Activated naive CD4-positive, alpha-beta T cell treated with anti-CD3 and anti-CD28 coated beads, Interleukin-2, amount 10 ng/mL, durations not matched to agents 7 days and 5 days (primary cell): ENCODE measurements at places on chromosomes 2 and 18.

DNA sequence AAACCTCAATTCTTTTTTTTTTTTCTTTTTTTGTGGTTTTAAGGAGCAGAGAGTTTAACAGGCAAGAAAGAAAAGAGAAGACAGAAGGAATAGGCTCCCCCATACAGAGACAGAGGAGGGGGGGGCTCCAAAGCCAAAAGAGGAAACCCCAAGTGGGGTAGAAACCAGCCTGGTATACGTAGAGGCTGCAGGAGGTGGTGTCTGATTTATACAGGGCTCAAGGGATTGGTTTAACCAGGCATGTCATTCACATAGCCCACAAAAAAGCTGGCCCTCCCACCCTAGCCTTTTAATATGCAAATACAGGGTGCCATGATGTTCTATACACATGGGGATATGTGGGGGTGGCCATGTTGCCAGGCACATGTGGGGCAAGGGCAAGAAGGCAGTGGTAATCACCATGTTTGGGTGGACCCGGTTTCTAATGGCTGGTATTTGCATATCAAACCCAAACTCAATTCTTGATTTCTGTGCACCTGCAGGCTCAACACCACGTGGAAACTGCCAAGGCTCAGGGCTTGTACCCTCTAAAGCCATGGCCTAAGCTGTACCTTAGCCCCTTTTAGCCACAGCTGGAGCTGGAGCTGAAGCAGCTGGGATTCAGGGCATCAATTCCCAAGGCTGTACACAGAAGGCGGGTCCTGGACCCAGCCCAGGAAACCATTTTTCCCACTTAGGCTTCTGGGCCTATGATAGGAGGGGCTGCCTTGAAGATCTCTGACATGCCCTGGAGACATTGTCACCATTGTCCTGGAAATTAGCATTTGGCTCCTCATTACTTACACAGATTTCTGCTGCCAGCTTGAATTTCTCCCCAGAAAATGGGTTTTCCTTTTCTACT is 170.3 kb downstream of the MAIP1 start:
- DNase-seq: no peak

DNA sequence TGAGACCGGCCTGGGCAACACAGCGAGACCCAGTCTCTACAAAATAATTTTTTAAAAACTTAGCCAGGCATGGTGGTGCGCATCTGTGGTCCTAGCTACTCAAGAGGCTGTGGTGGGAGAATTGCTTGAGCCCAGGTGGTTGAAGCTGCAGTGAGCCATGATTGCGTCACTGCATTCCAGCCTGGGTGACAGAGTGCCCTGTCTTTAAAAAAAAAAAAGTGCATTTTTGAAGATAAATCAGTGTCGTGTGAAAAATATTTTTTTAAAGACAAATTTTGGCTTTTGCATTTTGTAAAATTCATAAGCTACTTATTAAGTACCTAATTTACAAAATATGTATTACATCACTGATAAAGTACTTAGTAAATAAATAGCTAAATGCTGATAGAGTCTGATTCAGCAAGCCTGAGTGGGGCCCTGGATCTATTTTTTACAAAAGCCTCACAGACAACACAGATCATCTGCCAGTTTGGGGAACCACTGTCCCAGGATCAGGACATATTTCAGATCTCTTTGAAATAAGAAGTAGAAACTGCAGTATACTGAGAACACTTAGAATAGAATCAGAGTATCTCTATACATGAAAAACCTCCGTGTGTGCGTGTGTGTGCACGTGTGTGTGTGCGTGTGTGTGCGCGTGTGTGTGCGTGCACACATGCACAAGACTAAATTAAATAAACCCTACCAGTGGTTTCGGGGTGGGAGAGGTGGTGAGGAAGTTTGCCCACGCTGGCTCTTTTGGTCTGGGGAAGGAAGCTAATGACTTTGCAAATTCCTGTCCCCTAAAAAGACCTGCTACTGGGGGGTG is 61.6 kb downstream of the AAK1 start:
- peak; percentile 28 for DNase-seq

DNA sequence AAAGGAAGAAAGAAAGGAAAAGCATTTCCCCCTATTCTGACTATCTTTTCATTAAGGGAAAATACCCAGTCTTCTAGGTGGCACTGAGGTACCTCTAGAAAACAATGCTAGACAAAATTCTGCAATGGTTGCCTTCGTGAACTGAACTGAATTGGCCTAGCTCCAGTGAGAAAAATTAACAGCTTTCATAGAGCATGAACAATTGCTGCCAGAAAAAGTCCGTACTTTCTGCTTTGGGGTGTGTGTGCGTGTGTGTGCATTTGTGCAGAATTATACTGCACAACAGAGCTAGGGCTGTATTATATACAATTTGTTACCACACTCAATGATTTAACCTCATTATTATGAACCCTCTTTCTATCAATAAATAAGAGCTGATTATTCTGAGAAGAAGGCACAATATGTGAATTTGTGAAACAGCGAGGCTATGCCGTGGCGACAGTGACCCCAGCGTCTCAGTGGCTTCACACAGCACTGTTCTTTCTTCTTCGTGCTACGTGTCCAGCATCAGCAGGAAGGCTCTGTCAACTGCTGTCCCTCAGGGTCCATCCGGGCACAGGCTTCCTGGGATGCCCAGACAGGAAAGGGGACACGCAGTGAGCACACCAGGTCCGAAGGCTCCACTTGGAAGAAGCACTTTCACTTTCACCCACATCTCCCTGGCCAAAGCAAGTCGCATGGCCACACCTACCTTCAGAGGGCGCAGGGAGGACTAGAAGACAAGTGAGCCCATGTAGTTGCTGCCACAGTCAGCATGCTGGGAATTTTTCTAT is 47.5 kb downstream of the PTGR3 start:
- DNase-seq: peak; percentile 50

- DNase-seq: peak; percentile 37
Observed at GRCh38 chr18:70195852-70196434, 9.5 kb downstream of the RTTN start.

- no peak for DNase-seq
Observed at GRCh38 chr2:28350791-28351285, 41.8 kb upstream of the FOSL2 start.

- no peak for DNase-seq
Observed at GRCh38 chr2:110106642-110107041, 9.0 kb downstream of the MALL start.

DNA sequence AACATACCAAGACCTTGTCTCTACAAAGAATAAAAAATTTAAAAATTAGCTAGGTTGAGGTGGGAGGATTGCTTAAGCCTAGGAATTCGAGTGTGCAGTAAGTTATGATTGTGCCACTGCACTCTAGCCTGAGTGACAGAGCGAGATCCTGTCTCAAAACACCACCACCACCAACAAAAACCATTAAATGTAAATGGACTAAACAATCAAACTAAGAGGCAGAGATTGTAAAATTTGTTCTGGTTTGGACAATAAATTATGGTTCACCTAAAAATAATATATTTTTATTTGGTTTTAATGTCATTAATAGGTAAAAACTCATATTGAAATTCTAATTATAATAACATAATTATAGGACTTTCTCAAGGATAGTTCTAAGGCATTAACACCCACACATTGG is 9.9 kb upstream of the ATIC start:
- no peak for DNase-seq

- no peak for DNase-seq
Observed at GRCh38 chr18:33372442-33372841, 68.1 kb downstream of the CCDC178 start.

DNA sequence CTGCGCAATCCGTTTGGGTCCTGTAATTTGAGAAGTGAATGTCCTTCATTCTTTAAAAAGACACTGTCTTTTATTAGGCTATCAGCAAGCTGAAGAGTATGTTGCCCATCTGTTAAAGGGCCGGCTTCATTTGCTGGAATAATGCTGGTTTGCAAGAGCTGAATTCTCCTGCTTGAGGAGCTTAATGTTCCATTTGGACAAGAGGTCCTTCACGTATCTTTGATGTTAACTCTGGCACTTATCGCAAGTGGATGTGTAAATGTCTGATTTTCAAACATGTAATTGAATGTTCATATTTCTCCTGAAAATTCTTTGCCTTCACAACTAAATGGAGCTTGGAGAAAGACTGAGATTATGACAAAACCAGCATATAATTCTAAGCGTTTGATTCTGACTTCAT is 280.8 kb upstream of the NRP2 start:
- no peak for DNase-seq

DNA sequence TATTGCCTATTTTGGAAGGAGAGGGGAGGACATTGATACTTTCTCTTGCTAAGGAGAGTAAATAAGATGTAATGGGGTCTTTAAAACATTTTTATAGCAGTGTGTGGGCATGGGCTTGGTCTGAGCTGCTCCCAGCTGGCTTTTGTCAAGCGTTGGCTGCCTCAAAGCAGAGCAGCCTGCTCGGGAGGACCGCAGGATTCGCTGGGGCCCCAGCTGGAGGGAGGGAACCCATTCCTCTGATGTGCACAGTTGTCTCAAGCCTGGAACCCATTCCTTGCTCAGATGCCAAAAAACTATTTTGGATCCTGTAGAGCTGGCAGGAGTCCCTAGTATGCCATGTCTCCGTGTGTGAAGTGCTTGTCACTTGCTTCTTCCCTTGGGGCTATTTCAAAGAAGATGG is 59.4 kb upstream of the RMDN2 start:
- no peak for DNase-seq

- DNase-seq: no peak
Observed at GRCh38 chr2:156803243-156803642, 367.1 kb downstream of the GPD2 start.

DNA sequence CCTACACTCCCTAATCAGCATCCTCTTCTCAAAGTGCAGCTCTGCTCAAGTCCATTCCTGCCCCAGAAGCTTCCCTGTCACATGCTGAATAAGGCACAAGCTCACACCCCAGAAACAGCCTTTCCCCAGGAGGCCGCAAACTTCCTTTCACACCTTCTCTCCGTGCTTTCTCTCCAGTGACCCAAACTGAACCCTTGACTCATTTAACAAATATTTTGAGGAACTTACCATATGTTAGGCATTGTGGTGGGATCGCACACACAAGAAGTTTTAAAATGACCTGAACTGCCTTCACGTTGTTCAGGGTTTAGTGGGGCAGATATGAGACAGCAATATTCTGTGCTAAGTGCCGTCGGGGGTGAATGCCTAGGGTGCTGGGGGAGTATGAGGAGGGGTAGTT is 161.3 kb downstream of the INSIG2 start:
- DNase-seq: no peak

GRCh38 chr2:58557176-58557575 is 316.1 kb upstream of the FANCL start:
- DNase-seq: no peak

DNA sequence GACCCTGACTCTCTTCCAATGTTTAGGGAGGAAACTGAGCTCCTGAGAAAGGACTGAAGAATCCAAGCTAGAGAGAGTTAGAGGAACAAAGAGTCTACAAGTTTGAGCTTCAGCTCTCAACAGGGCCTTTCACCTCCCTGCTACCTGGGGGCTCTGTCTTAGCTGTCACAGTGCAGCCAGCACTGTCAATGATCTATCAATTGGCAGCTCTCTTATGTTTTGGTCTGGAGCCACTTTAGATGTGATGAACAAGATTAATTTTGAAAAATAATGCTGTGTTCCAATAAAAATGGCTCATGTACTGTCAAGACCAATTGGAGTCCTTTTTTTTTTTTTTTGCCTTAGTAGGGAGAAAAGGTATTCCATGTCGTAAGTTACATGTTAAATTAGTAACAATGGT is 215.8 kb upstream of the TRIB2 start:
- no peak for DNase-seq

- no peak for DNase-seq
Observed at GRCh38 chr2:215358312-215358845, 46.5 kb downstream of the ATIC start.

- DNase-seq: no peak
Observed at GRCh38 chr2:66691031-66691965, 256.4 kb downstream of the MEIS1 start.

DNA sequence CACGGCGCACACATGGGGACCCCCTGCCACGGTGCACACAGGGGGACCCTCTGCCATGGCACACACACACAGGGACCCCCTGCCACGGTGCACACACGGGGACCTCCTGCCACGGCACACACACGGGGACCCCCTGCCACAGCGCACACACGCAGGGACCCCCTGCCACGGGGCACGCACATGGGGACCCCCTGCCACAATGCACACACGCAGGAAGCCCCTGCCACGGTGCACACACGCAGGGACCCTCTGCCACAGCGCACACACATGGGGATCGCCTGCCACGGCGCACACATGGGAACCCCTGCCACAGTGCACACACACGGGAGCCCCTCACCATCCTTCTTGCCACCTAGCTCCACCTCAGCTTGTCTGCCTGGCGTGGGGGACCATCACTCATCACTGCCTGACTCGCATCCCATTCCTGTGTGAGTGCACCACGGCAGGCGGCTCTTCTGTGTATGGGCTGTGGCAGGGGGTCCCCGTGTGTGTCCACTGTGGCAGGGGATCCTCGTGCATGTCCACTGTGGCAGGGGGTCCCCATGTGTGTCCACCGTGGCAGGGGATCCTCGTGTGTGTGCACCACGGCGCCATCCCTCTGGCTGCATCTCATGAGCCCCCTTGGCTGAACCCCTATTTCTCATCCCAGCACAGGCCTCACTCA is 206.7 kb downstream of the EIPR1 start:
- DNase-seq: no peak

GRCh38 chr2:121088251-121089165 is 196.5 kb downstream of the TFCP2L1 start:
- no peak for DNase-seq

DNA sequence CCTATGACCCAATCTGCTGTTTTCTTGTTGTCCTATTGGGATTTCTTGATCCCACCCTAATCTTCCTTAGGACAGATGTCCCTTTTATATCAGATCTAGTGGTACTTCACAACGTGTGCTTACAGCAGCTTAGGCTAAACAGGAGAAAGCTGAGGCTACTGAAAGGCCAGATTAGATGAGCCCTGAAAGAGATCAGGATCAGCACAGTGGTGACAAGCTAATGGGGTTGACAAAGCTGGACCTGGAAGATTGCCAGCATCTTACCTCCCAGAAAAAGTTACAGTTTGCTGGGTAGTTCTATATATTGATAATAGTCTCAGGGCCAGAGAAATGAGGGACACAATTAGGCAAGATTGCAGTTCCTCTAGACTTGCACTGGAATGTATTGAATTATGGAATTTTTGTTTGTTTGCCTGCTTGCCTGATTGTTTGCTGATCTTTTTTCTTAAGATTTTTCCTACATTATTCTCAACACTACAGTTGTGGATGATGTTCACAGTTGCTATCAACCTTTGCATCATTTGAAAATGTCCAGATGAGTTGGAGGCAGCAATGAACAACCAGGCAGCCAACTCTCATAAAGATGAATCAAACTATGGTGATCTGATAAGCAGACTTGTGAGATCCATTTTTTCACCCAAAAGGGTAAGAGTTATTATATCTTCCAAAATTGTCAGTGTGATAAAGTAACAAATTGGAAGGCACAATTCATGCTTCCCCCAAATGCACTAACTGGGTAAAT is 49.1 kb upstream of the PIK3C3 start:
- DNase-seq: no peak

GRCh38 chr2:23806201-23806600 is 120.7 kb downstream of the ATAD2B start:
- DNase-seq: no peak
